ENCODE measurements at places on chromosomes 7 and 10.
A peak's percentile ranks its signal among the peaks of the same experiment; 100 is the strongest.

GRCh38 chr7:80392229-80393169 is 119.4 kb downstream of the GNAT3 start:
- peak; percentile 20 for DNase-seq

- DNase-seq = no peak
These were observed 280.5 kb downstream of the POM121L12 start for GRCh38 chr7:53315981-53316380.

GRCh38 chr7:158135931-158136330 is 451.7 kb downstream of the PTPRN2 start:
- no peak for DNase-seq

DNA sequence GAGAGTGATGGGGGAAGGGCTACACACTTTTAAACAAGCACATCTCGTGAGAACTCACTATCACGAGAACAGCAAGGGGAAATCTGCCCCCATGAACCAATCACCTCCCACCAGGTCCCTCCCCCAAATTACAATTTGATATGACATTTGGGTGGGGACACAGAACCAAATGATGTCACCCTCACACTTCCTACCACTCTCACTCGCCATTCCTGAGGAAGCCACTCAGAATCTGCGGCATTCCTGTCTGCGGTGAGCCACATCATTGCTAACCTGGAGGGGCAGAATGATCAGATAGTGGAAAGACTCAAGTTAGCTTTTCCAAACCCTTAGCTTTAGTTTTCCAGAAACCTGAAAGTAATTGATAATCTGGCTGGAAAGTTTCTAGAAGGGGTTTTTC is 66.9 kb downstream of the MYO3A start:
- DNase-seq = no peak

DNA sequence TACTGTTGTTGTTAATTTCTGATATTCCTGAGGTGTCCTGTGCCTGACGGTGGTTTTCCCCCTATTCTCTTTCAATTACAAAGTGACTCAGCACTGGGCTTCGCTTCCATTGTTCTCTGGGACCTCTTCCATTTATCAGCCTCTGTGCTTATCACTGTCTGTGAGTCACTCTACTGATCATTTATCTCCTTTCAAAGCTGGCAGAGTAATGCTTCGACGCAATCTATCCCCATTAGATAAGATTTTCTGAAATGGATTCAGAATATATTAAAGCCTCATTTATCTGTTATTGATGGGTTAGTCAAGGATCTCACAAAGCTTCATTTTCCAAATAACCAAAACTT is 679.2 kb downstream of the SDK1 start:
- no peak for DNase-seq

GRCh38 chr10:98344589-98345038 is 70.4 kb downstream of the PYROXD2 start:
- no peak for DNase-seq

DNA sequence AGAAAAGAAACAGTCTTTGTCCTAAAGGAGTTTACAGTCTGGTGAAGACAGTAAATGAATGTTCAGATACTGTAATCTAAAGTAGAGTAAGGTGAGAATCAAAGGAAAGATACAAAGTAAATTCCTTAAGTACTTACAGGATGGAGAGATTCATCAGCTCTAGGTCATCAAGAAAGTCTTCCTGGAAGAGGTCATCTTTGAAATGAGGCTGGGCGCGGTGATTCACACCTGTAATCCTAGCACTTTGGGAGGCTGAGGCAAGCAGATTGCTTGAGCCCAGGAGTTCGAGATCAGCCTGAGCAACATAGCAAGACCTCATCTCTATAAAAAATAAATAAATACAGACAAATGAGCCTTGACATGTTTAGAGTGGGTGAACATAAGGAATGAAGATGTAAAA is 18.3 kb downstream of the FHIP2A start:
- no peak for DNase-seq

- DNase-seq = no peak
These were observed 92.0 kb upstream of the PAX2 start for GRCh38 chr10:100653238-100653956.

DNA sequence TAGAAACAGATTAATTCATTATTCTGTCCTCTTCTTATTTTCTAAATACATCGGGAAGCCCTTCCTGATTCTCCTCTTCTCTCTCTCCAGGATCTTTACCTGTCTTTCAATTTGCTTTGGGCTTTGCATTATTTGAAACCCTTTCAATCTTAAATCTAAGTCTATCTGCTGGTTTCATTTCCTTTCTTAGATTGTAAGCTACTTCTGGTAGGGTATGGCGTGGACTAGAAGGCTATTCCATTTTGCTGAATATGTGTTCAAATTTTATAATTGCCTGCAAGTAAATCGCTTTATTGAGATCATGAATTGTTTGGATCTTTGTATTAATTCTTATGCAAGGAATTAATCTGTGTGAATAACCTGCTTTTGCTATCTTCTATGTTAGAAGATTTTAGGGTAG is 11.1 kb downstream of the STAM start:
- DNase-seq = no peak

DNA sequence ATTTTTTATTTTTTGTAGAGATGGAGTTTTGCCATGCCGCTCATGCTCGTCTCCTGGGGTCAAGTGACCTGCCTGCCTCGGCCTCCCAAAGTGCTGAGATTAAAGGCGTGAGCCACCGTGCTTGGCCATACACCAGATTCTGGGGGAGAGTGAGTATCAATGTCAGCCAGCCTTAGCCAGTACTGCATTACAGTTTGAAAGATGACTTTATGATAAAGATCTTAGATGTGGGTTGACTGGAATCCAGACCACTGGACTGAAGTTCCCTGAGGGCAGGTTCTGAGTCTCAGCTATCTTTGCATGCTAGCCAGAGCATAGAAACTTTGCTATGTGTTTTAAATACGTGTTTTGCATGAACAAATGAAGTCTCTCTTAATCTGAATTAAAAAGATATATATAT is 117.2 kb upstream of the EFCAB10 start:
- no peak for DNase-seq

GRCh38 chr10:69910561-69910960 is 108.9 kb downstream of the COL13A1 start:
- no peak for DNase-seq

DNA sequence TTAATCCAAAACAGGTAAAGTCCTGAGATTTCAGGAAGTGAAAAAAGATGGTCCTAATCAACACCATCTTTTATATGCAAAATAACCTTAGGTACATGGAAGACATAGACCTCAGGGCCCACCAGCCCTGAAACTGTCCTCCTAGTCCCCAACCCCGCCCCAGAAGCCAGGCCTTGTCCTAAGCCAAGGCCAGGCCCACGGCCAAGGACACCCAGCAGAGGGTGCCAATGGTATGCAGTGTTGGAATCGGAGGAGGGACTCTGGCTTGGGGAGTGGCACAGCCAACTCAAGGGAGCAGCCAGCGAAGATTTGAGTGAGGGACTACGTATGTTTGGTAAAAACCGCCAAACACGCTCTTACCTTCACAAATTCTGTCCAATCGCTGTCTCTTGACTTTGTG is 96.7 kb downstream of the ZRANB1 start:
- DNase-seq = no peak

GRCh38 chr10:22345301-22346095 is at the start of gene SPAG6:
Gene SPAG6, plus strand, starts transcription at chr10:22345496. Its CDS starts 116 bp downstream, at chr10:22345612.
- peak; percentile 70 for DNase-seq

- no peak for DNase-seq
These were observed 2.9 kb downstream of the CDK14 start for GRCh38 chr7:90599038-90599437.

GRCh38 chr10:14580671-14581332 is 193.9 kb downstream of the FAM107B start:
- no peak for DNase-seq

All from NCI-H1105 treated with DMSO at 0.1 percent for 48 hours (cell line).